H9 (cell line): ENCODE measurements at places on chromosomes 13 and 19. TPM values are rescaled to one million over a fixed set of nuclear protein-coding genes. Genes with fewer than 3 reads are reported as not detected.

The KCTD15 gene
- total RNA-seq: 59.9 and 63.8 TPM in 2 replicates

DNA sequence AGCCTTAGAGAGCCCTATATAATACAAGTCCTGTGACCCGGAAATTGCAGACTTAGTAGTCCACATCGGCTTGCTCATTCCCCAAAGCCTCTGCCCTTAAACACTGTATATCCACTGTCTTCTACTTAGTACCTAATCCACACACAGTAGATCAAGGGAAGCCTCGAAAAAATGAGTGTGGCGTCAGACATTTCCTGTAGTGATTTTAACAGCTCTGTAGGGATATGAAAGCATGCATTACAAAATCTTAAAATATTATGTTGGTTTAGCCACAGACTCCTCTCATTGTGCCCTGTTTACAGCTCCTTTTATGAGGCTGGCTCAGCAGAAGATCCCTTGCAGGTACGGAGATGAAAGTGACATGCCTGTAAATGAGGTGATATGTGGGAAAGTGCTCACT, 416.3 kb downstream of the LIG4 start:
- no peaks in the 10 kb centered on the region for H3K36me3 ChIP-seq
- H3K4me1 ChIP-seq: peaks cover 2% of the 10 kb centered on the region; the same call in 1 of the 2 replicates
- no peak overlapping the region for H3K27ac ChIP-seq
- H3K27me3 ChIP-seq: no peaks in the 10 kb centered on the region

DNA sequence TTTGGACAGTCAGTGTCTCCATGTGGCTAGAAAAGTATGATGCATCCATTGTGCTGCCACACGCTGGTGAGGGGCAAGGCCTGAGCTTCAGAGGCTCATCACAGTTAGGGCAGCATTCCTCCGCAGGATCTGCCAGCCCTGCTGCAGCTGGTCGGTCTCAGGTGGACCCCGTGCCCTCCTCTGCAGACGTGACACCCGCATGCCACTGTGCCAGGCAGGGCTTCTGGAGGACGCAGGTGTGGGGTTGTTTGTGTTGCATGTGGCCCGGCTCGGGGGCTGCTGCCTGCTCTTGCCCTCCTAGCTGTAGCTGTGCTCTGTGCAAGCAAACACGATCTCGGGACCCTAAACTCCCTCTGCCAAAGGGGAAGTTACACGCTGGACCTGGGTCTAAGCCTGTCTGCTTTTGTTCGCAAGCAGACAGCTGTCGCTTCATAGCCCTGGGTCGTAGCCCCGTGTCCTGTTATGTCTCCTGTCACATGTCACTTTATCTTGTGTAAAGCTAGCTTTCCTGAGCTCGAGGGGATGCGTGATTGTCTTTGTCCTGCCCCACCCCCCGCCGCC, 45.3 kb downstream of the SLC7A9 start:
- DNase-seq: no peak
- H3K4me3 ChIP-seq: no peak overlapping the region
- H3K36me3 ChIP-seq: no peaks in the 10 kb centered on the region
- no peak overlapping the region for H3K27ac ChIP-seq
- no peaks in the 10 kb centered on the region; the same call in 1 of the 2 replicates for H3K4me1 ChIP-seq

DNA sequence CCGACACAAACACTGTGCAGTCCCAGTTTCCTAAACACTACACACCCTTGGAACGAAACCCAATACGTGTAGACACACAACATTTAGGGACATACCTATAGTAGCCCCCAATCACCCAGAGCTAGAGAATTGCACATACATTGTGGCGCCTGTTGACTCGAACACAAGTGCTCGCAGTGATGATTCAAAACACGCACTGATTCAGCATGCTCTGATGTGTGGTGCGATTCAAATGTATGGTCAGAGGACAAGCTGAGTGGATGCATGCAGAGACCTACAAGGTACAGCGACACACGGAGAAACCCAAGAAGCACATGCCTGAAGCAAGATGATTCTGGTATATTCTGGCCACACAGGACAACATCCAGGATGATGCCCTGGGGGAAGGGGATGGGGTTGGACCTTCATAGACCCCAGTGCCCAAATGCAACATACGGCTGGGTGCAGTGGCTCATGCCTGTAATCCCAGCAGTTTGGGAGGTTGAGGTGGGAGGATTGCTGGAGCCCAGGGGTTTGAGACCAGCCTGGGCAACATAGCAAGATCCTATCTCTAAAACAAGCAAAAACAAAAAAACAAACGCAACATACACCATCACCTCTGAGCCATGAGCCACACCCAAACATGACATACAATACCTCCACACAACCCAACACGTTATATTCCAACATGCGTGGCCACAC, 997 bp upstream of the KCNN4 start:
- H3K36me3 ChIP-seq: no peaks in the 10 kb centered on the region; the same call in 2 of the 3 replicates
- no peaks in the 10 kb centered on the region for H3K27me3 ChIP-seq
- peaks cover 4% of the 10 kb centered on the region; the same call in 1 of the 2 replicates for H3K4me1 ChIP-seq
- no peak overlapping the region for H3K4me3 ChIP-seq
- no peak overlapping the region for H3K27ac ChIP-seq

DNA sequence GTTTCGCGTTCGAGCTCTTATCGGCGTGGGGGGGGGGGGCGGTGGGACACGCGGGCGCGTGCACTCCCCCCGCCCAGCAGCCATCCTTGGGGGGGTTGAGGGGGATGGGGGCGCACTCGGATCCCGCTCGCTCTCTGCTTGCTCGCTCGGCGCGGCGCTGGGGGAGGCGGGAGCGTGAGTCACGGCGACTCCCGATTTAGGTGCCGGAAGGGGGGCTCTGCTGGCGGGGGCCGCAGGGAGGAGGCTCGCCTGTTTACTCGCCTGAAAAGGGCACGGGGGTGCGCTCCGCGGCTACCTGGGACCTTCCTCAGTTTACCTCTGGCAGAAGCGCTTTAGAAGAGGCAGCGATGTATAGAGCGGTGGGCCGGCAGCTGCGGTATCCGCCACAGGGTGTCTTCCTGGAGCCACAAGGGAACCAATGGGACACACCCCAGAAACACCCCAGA, 1.1 kb upstream of the PDE4A start:
- peak overlapping the region; percentile 68 for H3K4me3 ChIP-seq
- peaks cover 46% of the 10 kb centered on the region for H3K27me3 ChIP-seq
- DNase-seq: no peak

- H3K27ac ChIP-seq: no peak overlapping the region
- no peak overlapping the region; the same call in 2 of the 3 replicates for H3K4me3 ChIP-seq
- H3K36me3 ChIP-seq: no peaks in the 10 kb centered on the region; the same call in 2 of the 3 replicates
- DNase-seq: no peak
- H3K27me3 ChIP-seq: no peaks in the 10 kb centered on the region
- peaks cover 7% of the 10 kb centered on the region; the same call in 1 of the 2 replicates for H3K4me1 ChIP-seq
Measured at GRCh38 chr13:98486412-98486811, 90.5 kb downstream of the STK24 start.

- H3K4me1 ChIP-seq: no peaks in the 10 kb centered on the region; the same call in 1 of the 2 replicates
Measured at GRCh38 chr13:93984876-93985275, 494.6 kb downstream of the DCT start.
